ENCODE measurements at places on chromosomes 11 and 22.

- DNase-seq: no peak
Measured at GRCh38 chr11:104944076-104944475, 24.3 kb downstream of the CASP4 start.

GRCh38 chr11:73074319-73074718 lies 67.8 kb downstream of the FCHSD2 start:
- no peak for DNase-seq

DNA sequence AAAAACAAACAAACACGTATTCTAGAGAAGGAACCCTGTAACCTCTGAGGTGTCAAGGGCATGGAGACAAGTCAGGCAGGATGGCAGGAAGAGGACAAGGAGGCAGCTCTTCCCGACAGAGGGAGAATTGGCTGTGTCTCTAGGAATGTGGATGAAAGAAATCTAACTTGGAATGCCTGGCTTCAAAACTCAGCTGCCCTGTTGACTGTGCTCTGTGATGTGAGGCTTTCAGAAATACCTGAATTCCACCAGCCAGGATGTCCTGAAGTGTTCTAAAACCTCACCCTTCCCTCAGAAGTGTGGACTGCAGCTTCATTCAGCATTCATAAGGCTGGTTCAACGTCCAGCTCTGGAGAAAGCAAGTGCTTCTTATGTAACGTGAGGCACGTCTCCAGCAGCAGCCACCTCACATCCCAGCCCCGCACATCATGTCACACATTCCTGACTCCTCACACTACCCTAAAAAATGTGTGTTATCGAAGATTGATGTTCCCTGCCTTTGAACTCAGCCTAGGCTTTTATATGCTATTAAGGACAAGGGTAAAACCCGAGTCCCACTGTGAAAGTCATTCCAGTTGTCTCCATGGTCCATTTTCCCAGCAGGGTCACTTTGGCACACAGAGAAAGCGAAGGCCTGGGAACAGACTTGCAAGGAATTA lies 398.9 kb downstream of the ETS1 start:
- no peak for DNase-seq

DNA sequence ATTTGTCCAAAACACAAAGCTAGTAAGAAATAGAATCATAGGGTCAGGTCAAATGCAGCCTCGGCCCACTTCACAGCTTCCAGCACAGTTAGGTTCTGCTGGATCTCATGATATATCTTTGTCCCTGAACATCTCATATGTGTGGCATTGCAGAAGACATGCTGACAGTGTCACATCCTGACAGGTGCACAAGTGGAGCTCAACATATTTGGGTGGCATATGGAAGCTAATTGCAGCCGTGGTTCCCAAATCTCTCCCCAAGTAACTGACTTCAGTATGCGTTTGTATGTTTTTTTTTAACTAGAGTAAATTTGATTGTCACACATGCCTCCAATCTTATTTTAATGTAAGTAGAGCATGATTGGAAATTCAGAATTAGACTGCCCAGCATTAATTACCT lies 33.4 kb downstream of the NAV2 start:
- DNase-seq: no peak

DNA sequence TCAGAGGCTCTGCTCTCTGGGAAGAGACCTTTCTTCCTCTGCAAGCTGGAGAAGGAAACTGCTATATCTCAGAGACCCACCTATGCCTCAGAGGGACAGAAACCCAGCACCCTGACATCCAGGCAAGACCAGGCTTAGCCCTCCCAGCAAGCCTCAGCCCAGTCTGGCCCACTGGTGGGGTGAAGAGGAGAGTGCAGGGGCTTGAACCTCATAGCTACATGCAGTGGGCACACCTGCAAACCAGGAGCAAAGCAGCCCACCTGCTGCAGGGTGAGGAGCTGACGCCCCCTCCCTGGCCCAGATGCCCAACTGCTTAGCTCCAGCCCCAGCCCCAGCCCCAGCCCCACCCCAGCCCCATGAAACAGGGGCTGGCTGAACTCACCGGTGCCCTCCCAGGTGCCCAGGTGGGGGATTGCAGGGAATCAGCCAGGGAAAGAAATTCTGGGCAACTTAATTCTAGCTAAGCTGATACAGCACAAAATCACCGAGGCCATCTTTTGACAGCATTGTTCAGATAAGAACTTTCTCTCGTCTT lies 246.8 kb downstream of the BUD13 start:
- DNase-seq: no peak

- no peak for DNase-seq
Measured at GRCh38 chr22:46712288-46712687, 25.8 kb downstream of the CERK start.

DNA sequence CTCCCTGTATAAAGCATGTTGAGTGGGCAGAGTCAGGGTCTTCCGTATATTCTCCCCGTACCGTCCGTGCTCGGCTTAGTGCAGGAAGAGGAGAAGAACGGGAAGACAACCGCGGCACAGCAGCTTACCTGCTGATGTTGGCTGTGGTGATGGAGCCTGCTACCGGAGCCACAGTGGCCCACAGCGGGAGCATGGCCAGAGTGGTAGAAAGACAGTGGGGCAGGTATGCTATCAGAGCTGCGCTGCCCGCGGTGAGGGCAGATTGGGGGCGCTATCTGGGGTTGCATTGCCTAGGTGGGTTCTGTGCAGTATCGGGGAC lies 120.7 kb upstream of the VPREB1 start:
- DNase-seq: no peak

DNA sequence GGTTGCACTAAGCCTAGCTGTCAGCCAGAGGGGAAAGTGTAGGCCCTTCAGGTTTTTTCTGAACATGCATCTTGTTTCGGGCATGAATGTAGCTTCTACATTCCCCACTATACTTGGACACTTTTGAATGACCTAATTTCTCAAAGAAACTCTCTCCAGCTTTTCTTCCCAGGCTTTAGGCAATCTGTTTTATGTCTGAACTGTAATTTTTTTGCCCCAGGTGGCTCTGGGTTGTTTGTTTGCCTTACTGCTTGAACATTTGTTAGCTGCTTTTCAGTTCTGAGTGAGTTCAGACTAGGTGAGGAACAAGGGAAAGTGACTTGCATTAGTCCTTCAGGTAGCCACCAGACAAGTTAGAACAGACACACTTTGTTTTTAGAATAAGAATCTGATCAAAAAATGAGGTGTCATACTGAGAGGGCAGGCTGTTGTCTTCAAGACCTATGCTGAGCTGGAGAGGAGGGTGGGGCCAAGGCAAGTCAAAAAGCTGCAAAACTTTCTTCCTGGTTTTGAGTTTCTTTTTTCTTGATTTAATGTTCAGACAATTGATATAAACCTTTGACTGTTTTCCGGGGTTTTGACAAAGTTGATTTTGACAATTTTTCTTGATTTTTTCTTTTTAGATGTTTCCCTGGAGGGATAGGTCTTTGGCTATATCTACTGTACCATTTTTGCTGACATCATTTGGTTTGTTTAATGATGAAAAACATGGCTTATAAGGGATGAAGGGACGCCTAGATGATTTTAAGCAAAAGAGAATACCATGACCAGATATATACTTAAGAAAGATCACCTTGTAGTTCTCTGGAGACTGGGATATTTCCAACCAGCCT lies 182.8 kb downstream of the WNT11 start:
- no peak for DNase-seq

- no peak for DNase-seq
Measured at GRCh38 chr11:119615882-119616196, 113.2 kb downstream of the NECTIN1 start.

DNA sequence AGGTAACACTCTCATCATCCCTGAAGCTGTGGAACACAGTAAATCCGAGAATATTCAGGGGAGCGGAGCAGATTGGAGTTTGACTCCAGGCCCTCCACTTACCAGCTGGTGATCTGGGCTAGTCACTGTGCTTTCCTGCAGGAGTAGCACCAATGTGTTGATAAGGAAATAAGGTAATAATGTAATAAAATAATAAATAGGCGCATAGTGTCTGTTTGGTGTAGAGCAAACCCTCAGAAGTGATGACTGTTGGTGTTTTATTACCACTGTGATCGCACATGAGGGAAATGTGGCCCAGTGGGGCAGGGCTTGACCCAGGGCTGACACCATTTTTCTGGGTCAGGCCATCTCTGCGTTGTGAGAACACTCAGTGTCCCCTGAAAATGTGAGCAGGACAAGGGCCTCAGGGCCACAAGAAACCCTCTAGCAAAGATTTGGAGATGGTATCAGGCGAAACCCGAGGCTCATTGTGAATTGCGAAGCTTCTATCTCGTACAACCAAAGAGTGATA lies 563.9 kb upstream of the B3GAT1 start:
- no peak for DNase-seq

- no peak for DNase-seq
Measured at GRCh38 chr11:85525686-85526085, 101.5 kb downstream of the DLG2 start.

DNA sequence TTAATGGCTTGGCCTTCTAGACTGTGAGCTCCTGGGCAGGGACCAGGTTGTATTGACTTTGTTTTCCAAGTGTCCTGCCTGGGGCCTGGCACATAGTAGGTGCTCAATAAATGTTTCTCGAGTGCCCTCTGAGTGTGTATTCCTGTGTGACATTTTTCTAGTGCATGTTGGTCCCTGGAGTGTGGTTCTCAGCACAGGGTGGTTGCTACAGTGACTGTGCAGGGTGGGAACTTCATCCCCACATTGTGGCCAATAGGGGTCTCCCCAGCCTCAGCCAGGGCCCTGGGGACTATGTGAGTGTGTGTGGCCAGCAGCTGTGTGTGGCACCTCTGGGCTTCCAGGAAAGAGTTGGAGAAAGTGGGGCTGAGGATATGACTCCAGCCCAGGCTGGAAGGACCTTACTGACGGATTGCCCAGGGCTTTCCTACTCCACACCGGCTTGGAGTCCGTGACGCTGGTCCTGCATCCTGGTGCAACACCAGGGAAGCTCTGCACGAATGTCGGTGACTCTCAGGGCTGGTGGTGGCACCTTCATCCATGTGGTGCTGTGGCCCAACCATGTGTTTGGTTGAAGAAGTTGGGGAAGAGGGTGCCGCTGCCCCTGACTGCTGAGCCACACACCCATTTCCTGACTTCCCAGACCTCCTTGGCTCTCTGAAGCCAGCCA lies 9.0 kb upstream of the MARK2 start:
- DNase-seq: no peak

- no peak for DNase-seq
Measured at GRCh38 chr22:20533879-20534265, 26.5 kb downstream of the MED15 start.

DNA sequence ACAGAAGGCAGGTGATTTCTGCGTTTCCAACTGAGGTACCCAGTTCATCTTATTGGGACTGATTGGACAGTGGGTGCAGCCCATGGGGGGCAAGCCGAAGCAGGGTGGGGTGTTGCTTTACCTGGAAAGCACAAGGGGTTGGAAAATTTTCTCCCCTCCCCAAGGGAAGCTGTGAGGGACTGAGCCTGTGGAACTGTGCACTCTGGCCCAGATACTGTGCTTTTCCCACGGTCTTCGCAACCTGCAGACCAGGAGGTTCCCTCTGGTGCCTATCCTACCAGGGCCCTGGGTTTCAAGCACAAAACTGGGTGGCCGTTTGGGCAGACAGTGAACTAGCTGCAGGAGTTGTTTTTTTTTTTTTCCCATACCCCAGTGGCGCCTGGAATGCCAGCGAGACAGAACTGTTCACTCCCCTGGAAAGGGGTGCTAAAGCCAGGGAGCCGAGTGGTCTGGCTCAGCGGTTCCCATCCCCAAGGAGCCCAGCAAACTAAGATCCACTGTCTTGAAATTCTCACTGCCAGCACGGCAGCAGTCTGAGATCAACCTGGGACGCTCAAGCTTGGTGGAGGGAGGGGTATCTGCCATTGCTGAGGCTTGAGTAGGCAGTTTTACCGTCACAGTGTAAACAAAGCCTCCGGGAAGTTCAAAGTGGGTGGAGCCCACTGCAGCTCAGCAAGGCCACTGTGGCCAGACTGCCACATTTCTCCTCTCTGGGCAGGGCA lies 97.2 kb downstream of the JRKL start:
- no peak for DNase-seq

GRCh38 chr11:106988151-106989077 lies 29.9 kb downstream of the GUCY1A2 start:
- no peak for DNase-seq

GRCh38 chr11:107898270-107898669 lies 30.0 kb upstream of the RAB39A start:
- peak; percentile 6 for DNase-seq

DNA sequence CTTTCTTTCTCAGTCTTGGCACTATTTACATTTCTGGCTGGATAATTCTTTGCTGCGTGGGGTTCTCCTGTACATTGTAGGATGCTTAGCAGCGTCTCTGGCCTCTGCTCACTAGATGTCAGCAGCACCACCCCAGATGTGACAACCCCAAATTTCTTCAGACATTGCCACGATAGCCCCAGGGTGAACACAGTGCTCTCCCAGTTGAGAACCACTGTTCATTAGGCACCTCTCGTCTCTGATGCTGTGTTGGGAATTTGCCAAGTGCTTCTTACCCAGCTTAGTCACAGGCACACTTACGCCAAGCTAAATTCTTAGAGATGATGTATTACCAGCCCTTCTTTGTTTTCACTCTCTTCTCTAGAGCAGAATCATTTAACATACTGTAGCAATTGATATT lies 9.4 kb downstream of the TRIM6 start:
- no peak for DNase-seq

GRCh38 chr22:40599731-40600130 lies 36.8 kb downstream of the MRTFA start:
- DNase-seq: no peak

DNA sequence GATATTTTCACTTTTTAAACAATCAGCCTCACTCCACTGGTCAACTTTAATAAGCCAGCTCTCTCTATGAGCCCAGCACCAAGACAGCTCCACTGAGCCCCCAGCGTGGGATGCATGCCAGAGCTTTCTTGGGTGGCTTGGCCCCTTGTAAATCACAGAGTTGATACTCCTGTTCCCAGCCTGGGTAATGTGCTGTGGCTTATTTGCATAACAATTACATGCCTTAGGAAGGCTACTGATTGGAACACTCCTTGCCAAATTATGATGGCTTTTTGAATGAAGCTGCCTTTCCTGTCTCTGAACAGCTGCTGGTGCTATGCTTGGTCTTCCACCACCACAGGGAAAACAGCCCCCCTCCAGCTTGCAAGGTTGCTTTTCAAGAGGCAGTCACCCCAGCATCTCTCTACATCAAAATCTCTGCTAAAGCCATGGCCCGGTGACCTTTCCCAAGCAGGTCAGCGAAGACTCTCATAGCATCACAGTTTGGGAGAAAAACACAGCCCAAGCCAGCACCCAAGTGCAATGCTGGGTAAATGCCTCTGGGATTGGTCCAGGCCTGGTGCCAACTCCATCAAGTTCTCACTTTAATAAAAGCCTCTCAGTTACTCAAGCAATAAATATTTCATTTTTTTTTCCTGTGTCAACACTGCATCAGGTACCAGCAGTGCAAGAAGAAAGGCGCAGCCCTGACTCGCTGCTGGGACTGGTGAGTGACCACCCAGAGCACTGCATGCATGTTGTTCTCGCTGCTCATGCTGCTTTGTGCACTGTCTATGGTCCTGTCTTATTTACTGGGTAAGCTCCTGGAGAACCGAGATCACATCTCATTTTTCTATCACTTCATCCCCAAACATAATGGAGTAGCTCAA lies 549.3 kb downstream of the OPCML start:
- no peak for DNase-seq

GRCh38 chr11:3218483-3219280 lies at the start of gene MRGPRG:
MRGPRG (minus strand) TSS chr11:3218813; CDS start chr11:3218813, 0 bp downstream.
- no peak for DNase-seq

Data from naive B cell (primary cell).